Left ventricle myocardium superior (tissue), 1 donor: ENCODE measurements at places on chromosomes 6 and 20. TPM values are rescaled to one million over a fixed set of nuclear protein-coding genes. Genes with fewer than 3 reads are reported as not detected.

- DNase-seq = no peak
These were observed 904.1 kb upstream of the MANEA start for GRCh38 chr6:94673251-94673650.

- peak; percentile 94 for DNase-seq
These were observed 21.0 kb downstream of the PIGT start for GRCh38 chr20:45436732-45437485.

DNA sequence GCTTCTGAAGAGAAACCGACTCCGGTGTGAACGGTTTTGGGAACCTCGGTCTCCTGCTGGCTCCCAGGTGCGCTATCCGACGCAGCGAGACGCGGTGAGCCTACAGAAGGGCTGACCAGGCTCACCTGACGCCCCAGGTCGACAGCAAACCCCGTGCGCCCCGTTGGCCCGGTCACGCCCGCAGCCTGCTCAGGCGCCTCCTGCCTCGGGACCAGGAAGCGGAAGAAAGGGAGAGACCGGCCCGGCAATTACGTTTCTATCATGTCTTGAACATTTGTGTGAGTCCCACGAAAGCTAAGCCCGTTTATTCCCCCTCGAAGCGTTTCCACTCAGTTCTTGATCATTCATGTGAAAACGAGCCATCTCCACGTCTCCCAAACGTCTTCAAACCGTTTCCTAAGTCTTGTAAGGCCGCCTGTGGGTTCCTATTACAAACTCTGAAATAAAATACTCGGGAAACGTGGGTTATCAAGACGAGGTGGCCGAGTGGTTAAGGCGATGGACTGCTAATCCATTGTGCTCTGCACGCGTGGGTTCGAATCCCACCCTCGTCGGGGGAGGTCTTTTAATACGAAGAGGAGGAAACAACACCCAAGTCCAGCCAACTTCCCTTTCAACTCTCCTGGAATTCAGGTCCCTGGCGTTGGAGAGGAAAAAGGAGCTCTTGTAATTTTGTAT is 150.5 kb upstream of the PRSS16 start:
- no peak for DNase-seq

GRCh38 chr6:114144887-114145851 is 174.2 kb upstream of the HDAC2 start:
- DNase-seq = no peak

DNA sequence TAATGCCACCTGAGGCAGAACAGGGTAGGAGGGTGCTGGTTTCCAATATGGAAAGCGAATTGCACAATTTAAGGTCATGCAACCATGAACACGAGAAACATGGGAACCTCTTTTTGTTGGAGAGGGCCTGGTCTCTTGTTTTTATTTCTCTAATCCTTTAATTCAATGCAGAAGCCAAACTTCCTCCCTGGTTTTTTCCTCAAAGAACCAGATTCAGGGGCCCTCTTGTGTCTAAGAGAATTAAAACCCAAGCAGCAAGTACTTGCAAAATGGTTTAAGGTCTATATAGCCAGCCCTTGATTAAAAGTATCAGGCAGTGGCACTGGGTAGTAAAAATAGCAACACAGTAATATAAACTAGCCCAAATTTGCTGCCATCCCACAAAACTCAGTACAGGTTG is 19.5 kb downstream of the GSTA4 start:
- DNase-seq = no peak

TMEM151B gene
- not detected for total RNA-seq

- no peak for DNase-seq
These were observed 27.1 kb downstream of the RIPOR2 start for GRCh38 chr6:24908650-24909035.

DNA sequence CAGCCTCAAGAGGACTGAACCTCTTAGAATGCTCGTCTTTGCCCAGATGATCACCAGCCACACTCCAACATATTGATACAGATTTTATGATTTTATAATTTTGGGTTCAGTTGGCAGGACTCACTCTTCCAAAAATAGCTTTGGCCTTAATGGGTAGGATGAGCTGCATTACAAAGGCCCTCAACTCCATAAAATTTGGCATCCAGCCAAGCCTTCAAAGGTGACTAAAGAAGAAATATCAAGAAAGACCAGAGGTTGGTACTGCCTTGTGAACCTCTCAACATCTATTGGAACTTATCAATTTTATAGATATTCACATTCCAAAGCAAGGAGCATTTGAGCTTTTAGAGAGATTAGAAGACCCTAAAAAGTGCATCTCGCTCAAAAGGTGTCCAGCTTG is 48.4 kb upstream of the SNAP25 start:
- no peak for DNase-seq

ESR1 gene
- 1.3 TPM for total RNA-seq

- no peak for DNase-seq
These were observed 99.3 kb downstream of the PSMB1 start for GRCh38 chr6:170453586-170454511.

DNA sequence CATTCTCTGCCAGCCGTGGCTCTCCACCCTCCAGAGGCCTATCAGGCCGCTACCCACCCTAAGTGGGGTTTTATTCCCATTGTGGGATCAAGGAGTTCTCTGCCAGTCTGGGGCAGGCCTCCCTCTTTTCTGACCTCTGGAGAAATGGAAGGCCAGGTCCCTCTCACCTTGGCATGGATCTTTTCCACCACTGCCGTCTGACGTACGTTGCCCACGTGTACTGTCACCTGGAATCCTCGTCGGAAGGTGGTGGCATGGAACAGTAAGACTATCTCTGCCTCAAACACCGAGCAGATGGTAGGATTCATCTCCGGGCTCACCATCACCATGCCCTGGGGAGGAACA is 7.3 kb downstream of the GTPBP2 start:
- DNase-seq = no peak

TSPO2 gene
- total RNA-seq = not detected

DNA sequence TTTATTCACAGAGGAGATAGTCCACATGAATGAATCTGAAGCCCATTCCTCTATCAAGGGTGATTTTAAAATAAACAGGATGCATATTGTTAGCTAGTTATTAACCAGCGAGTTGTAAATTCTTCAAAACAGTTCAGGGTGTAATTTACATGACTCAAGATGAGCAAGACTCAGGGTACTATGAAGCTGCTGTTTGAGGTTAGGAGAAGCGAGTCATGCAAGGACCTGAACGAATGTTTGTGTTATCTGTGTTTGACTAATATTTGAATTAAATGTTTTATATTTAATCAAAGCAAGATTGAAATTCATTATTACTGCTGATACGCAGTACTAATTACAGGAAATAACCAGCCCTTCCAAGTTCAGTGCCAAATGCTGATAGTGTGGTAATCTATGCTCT is 191.1 kb downstream of the SAMD5 start:
- DNase-seq = no peak

- no peak for DNase-seq
These were observed 21.9 kb downstream of the BHLHE23 start for GRCh38 chr20:62984666-62985443.

PTK6 gene
- not detected for total RNA-seq

GRCh38 chr6:19753826-19754225 is 83.3 kb upstream of the ID4 start:
- DNase-seq = no peak

DNA sequence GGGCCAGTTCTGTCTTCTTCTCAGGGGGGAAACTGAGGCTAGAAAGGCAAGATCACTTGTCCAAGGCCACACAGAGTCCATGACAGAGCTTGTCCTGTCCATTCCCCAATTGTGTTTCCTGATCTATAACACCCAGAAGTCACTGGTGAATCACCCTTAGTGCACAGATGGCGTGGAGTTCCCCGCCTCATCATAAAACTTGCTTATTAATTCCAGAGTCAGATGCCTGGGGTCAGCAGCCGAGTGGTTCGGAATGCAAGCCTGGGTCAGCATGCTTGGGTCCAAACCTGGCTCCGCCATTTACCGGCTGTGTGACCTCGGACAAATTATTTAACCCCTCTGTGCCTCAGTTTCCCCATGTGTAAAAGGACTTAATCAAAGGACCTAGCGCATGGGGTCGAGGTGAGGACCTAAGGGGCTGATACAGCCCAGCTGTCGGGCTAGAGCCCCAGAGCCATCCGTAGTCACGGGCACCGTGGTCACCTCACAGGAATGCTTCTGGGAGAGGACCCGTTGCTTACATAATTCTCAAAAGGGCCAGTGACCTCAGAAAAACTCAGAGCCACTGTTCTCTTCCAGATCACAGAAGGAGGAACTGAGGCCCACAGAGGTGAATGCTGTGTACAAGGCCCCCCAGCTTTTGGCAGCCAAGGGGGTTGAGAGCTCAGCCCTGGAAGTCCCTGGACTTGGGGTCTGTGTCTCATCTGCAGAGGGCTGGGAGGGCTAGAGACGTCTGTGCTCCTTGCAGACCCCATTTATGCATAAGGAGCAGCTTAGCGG is 1.4 kb upstream of the ZBP1 start:
- no peak for DNase-seq

DNA sequence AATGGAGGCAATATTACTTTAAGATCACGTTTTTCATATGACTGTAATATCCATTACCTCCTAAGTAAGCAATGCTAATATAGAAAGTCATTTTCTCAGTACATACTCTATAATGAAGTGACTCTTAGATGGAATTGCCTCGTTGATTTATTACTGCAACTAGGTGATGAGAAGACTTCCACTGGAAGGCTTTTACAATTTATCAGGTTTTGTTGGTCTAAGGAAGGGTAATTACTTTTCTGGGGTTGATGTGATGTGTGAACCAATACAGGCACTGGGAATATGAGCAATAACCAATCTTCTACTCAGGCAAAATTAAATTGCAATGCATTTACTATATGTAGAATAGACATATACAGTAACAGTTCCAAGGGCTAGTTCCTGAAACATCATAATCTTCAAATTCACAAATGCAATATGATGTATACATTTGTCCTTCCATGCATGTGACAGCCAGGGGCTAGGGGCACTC is 635.0 kb downstream of the QKI start:
- DNase-seq = no peak

DNA sequence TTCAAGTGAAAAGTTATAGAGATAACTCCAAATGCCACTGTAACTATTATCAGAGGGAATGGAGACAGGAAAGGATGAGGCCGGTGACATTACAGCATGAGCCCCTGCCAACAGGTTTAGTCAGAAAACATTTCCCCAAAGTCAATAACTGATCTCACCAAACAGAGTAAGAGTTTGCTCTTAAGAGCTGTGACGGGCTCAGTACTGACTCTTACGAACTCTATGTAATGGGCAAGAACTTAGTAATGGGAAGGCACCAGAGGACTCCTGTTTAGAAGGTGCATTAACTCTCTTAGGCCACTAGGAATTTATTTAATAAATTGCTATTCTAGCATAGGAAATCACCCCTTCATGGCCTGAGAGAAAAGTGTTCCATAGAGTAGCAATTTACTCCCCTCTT is 76.8 kb downstream of the SAMD5 start:
- DNase-seq = no peak

- no peak for DNase-seq
These were observed 147.6 kb downstream of the KIF6 start for GRCh38 chr6:39577446-39578165.

- DNase-seq = no peak
These were observed 35.4 kb upstream of the RCAN2 start for GRCh38 chr6:46526607-46527006.

ADGRF5 gene
- 45.9 TPM for total RNA-seq

- no peak for DNase-seq
These were observed 5.2 kb downstream of the OR11A1 start for GRCh38 chr6:29451471-29452193.

DNA sequence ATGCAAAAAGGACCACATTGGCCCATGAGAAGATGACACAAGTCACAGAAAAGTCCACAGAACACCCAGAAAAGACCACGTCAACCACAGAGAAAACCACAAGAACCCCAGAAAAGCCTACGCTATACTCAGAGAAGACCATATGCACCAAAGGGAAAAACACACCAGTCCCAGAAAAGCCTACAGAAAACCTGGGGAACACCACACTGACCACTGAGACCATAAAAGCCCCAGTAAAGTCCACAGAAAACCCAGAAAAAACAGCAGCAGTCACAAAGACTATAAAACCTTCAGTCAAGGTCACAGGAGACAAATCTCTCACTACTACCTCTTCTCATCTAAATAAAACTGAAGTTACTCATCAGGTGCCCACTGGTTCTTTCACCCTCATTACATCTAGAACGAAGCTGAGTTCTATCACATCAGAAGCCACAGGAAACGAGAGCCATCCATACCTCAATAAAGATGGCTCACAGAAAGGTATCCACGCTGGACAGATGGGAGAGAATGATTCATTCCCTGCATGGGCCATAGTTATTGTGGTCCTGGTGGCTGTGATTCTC is 11.2 kb downstream of the MUCL3 start:
- DNase-seq = no peak

DNA sequence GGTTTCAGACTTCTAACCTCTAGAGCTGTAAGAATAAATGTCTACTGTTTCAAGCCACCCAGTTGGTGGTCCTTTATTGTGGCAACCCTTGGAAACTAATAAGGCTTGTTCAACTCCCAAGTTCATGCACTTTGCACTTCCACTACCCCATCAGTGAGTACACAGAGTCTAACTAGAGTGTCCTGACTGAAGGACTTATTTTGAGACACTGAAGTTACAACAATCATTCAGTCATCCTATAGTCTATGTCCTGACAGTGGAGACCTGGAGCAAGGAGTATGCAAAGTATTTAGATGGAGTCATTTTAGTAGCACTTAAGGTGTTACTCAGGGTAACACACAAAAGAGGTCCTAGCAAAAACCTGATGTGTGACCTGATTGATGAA is 62.6 kb downstream of the VGLL2 start:
- no peak for DNase-seq

RAB32 gene
- total RNA-seq = 5.3 TPM
